ENCODE measurements at places on chromosomes 12 and 14.
A peak's percentile ranks its signal among the peaks of the same experiment; 100 is the strongest.

DNA sequence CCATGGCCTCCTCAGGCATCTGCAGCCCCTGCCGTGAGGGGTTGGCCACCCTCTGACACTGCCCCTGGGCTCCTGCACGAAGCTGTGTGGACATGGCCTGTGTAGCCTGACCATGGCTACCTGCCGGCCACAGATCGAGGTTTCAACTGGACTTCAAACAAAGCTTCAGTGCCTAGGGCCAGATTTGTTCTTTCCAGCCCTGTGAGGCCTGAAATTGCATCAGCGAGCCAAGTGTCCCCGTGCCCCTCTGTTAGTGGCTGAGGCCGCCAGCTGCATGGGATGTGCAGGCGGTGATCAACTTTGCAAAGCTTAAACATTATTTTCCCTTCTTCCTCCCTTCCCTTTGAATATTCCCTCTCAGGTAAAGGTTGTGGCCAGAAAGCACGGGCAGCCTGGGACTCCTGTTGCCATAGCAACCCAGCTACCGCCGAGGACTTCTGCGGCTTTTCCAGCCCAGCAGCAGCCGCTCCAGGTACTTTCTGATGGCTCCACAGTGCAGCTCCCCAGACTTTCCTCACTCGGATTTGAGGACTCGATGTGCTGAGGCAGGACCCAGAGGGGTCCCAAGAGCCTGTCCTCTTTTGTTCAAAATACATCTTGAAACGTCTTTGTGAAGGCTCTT lies 35.8 kb downstream of the DDX51 start:
- DNase-seq = peak; percentile 43

DNA sequence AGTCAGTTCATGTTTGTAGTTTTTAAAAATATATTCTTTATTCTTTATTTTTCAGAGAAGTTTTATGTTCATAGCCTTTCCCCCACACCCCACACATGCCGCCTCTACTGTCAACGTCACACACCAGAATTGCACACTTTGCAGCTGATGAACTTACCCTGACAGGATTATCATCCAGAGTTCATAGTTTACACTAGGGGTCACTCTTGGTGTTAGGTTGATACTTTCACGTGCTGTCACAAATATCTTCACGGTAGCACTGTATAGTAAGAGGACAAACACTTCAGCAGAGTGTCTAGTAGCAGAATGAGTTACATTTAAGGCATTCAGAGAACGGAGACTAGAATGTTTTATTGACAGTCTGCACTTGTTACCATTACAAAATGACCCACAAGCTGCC lies 5.1 kb downstream of the DPPA3 start:
- DNase-seq = no peak

- no peak for DNase-seq
Observed at GRCh38 chr14:67765192-67765834, 51.1 kb downstream of the ZFYVE26 start.

GRCh38 chr12:1080520-1081223 lies 89.6 kb downstream of the ERC1 start:
- no peak for DNase-seq

DNA sequence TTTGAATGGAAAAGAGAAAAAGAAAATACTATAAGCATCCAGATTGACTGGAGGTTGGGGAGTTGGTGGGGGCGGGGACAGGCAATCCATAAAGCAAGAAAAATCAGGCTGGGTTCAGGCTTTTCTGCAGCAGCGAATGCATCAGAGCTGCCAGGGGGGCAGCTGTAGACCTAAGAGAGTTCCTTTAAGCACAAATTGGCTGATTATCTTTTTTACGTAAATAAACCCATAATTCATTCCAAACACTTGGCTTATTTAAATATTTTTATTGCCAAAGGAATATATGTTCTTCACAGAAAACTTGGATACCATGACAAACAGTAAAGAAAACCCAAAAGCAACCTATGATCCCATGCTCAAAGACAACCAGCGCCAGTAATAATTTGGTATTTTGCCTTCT lies 10.2 kb downstream of the BDKRB2 start:
- no peak for DNase-seq

DNA sequence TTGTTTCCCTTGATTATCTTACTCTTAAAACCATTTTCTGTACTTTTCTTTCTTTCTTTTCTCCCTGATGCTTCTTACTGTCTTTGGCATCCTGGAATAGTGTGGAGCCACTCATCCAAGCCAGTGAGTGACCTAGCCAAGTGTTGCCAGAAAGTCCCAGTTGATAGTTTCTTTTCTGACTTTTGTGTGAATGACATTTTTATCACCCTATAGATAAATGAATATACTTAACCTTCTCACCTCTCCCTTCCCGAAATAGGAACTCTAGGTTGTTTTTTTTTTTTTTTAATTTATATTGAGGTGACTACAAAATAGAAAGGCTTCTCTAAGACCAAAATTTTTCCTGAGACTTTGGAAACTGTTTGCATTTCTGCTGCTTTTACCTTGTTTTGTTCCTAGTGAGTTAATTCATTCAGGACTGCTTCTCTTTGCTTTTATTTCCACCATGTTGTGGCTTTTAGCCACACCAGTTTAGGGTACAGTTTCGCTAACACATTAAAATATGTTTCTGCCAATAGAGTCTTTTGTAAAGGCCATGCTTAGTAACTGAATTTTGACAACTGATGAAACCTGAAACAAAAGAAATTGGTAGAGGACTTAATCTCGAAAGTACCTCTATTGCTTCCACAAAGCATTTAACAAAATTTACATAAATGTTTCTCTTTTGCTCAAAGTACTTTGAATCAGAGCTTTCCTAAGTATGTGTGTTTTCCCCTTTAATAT lies 194.6 kb downstream of the ERC1 start:
- DNase-seq = no peak

GRCh38 chr12:58067610-58068387 lies 126.4 kb downstream of the ATP23 start:
- no peak for DNase-seq

GRCh38 chr12:66059666-66060065 lies 70.9 kb downstream of the LLPH start:
- no peak for DNase-seq

DNA sequence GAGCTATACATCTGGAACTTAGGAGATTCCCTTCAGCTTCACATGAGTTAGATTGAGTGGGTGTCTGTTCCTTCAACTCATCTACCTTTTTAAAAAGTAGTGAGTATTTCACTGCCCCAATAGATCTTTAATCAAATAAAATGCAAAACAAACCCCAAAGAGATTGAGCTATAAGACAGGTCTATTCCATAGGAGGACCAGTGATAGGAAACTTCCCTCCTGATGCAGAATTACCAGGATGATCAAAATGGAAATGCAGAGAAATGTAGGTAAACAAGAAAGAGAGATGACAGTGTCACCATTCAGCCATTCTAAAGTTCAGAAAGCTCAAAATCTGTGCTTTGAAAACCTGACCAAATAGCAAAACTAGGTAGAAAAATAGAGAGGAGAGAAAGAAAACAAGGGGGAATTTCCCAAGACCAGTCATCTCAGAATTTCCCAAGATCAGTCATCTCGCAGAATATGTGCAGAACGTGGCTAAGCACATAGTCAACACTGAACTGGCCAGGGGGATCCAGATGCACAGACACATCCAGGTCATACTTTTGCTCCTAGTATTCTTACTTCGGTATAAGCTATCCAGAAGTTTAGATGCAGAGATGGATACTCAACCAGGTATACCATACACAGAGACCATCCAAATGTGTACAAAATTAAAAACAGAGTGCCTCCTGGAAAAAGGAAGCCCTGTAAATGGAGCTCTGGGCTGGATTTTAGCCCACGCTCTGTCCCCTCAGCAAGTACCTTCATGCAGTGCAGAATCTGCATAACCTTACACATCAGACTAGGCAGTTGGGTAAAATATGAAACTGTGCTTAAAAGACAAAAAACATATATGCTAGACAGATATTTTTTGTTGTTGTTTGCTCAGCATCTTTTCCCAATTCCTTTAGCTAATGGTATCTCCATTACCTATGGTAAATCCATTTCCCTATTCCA lies 27.4 kb downstream of the SLC41A2 start:
- DNase-seq = no peak

- no peak for DNase-seq
Observed at GRCh38 chr12:43957732-43958372, 122.0 kb downstream of the TMEM117 start.

GRCh38 chr12:32780071-32780470 lies 24.4 kb upstream of the YARS2 start:
- DNase-seq = no peak

DNA sequence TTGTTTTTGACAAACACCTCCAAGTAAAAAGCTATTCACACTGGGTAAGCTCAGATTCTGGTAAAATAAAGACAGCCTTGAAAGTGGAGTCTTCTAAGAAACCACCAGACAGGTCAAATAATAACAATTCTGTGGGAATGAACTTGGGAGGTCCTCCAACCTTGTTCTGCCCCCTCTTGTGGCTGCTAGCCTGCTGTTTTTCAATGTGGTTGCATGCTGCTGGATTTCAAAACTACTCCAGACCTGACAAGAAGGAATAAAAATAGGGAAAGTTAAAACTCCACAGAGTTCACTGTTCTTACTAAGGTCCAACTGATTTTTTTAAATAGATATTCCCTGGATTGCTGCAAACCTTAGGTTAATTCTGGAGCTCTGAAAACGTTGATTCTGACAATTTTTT lies 32.2 kb upstream of the RIN3 start:
- DNase-seq = no peak

DNA sequence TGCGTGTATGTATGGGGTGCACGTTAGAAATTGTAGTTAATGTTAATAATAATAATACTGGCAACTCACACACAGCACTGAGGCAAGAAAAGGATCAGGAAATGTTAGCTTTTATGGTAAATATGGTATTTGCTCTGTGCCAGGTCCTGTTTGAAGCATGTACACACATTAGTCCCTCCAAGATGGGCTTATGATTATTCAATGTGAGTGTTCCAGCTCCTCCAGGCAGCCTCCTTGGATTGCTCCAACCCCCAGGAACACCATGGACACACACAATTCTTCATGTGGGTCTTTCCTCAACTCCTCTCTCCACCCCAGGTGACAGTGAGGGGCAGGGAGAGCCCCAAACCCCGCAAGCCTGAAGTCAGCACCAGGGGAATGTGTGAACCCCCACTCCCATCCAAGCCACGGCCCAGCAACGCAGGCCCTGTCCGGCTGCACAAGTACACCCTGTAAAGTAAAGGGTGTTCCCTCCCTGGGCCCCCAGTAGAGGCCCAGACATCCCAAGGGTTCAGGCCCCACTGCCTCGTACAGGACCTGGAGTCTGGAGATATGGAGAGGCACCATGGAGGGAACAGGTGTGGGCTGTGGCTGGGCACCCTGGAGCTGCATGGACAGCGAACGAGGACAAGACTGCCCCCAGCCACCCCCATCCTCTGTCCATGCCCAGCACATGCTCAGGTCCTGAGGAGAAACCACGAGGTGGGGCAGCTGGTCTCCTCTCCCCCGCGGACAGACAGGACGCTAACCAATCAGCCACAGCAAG lies 41.3 kb downstream of the NCOR2 start:
- DNase-seq = no peak

DNA sequence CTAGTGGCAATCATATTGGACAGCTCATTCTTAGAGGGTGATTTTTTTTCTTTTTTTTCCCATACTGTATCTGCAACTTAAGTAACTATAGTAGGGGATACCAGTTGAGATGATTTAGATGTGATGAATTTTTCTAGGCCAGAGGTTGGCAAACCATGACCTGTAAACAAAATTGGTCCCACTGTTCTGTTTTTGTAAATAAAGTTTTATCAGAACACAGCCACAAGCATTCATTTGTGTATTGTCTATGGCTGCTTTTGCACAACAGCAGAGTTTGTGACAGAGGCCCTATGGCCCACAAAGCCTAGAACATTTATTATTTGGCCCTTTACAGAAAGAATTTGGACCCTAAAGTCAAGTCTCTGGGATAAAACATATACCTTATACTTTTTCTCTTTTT lies 11.4 kb downstream of the ARF6 start:
- DNase-seq = no peak

- no peak for DNase-seq
Observed at GRCh38 chr12:108911915-108912314, 32.0 kb downstream of the DAO start.

DNA sequence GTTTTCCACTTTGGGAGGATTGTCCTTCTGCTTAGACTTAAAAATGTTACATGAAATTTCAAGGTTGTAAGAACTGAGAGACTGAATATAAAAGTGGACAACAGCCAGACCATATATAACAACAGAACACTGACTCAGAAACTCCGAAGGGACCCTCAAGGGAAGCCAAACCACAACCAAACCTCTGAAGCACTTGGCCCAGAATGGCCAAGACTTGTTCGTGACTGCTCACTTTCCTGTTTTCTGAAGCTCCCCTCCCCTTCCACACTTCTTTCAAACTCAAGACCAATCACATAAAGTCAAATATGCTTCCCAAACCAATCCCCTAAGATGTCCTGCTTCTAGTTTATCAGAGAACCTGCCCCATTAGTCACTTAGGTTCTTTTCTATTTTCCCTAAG lies 13.7 kb downstream of the OR6J1 start:
- DNase-seq = no peak

- DNase-seq = no peak
Observed at GRCh38 chr12:117439531-117440001, 78.1 kb upstream of the NOS1 start.

DNA sequence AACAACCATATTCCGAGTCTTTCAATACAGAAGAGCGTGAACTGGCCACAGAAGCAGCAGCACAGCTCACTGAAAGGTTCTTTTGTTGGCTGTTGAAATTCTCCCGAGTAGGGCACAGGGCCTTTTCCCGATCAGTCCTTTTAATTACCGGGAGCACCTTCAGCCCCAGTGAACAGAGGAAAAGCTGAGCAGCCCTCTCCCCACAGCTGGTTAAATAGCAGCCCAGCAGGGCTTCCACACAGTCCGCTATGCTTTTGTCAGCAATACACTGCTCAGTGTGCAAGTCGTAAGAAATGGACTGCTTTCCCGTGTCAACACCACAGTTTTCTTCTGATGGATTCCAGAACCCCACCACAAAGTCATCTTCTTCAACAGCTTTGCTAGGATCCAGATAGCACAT lies 61.3 kb downstream of the DICER1 start:
- no peak for DNase-seq

- DNase-seq = no peak
Observed at GRCh38 chr12:18851271-18851670, 113.4 kb downstream of the CAPZA3 start.

- DNase-seq = peak; percentile 88
Observed at GRCh38 chr14:74612350-74613021, 449 bp upstream of the LTBP2 start.

DNA sequence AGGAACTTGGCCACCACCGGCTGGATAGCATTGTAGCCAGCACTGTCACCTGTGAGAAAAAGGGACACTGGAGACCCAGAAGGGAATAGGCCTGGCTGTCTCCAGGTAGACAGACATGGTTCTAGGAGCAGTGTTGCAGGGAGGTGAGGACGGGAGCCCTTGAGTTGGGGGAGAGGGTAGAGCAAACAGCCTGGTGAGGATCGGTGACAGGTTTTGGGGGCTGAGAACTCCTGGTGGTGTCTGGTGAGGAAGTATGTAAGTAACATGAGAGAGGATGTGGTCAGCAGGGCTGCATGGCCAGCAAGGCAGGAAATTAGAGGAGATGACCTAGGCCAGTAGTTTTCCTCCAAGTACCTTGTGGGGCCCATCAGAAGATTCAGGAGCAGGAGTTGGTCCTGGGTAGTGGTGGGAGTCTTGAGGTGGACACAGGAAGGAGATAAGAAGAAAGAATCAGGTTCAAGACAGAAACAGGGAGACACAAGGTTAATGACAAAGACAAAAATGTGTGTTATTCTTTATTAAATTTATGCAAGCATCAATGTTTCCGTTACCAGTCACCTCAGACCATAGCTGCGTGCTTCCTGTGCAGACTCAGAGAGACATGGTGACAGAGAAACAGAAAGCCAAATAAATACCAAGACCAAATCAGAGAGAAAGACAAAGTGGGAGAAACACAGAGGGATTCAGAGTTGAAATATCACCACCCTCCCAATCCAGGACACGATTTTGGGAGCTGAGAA lies at the start of gene ARHGAP9:
Gene ARHGAP9 (minus strand): TSS at position 491 of the 740 bp plus-strand sequence. CDS start 460 bp downstream, at position 31.
- no peak for DNase-seq
